ENCODE measurements at places on chromosomes 13 and 19. TPM values are rescaled to one million over a fixed set of nuclear protein-coding genes. Genes with fewer than 3 reads are reported as not detected.

ZNF729 gene
- 0.91 TPM for polyA plus RNA-seq

KLK3 gene
- 0.68 TPM for polyA plus RNA-seq

FGF9 gene
- polyA plus RNA-seq: 23.6 TPM

IGFL1 gene
- polyA plus RNA-seq: not detected

CEACAM3 gene
- polyA plus RNA-seq: not detected

ZNF419 gene
- polyA plus RNA-seq: 26.3 TPM

LGALS7B gene
- not detected for polyA plus RNA-seq

NLRP4 gene
- not detected for polyA plus RNA-seq

OR10H1 gene
- 0.03 TPM for polyA plus RNA-seq

PAN3 gene
- polyA plus RNA-seq: 72.6 TPM

SYT5 gene
- polyA plus RNA-seq: 0.30 TPM

ZNF701 gene
- polyA plus RNA-seq: 23.3 TPM

ZNF841 gene
- 27.5 TPM for polyA plus RNA-seq

All from left kidney (tissue), 8 donors.